ENCODE measurements at places on chromosomes 12 and 14. TPM values are rescaled to one million over a fixed set of nuclear protein-coding genes. Genes with fewer than 3 reads are reported as not detected.

MYF5 gene
- 49.8 TPM for polyA plus RNA-seq

TCHP gene
- 24.9 TPM for polyA plus RNA-seq

SDS gene
- not detected for polyA plus RNA-seq

TRHDE gene
- polyA plus RNA-seq = 0.64 TPM

- DNase-seq = no peak
Observed at GRCh38 chr14:65880507-65880906, 468.0 kb downstream of the FUT8 start.

DNA sequence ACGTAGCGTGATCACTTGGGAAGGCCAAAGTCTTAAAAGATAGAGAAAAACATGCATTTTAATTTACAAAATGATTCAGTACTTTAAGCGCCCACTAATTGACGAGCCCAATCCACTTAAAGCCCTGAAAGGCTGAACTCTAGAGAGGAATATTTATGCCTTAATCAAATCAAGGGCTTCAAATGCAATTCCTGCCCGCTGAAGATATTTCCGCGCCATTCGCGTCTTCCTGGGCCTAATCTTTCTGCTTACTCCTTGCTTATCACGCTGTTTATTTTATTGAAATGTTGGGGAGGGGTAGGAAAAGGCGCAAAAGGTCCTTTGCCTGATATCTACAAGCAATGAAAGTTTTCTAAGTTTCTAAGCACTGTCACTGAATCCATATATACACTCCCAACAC lies 4.0 kb downstream of the TBX3 start:
- DNase-seq = no peak

DNA sequence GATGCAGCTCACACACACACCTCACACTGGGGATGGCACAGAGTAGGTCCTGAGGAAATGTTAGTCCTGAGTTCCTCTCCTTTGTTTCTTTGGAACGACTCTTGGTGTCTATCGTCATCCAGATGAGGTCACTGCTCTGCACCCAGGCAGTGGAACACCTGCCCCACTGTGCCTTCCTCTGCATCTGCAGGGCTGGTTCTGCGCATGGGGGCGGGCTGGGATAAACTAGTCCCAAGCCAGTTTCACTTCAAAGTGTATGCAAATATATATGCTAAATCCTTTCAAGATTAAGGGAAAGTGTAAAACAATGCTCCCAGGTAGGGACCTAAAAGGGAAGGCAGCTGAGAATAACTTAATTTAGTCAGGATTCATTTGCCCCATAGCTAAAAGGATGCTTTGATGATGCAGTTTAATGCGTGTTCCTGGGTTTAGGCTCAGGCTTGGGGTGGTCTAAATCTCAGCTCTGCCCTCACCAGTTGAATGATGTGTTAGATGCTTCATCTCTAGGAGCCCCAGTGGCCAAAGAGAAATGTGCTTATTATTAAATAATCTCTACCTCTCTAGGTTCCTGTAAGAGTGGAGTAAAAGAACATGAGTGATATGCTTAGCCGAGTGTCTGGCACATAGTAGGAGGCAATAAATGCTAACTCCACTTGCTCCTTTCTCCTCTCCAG lies 47.1 kb upstream of the OVCH1 start:
- no peak for DNase-seq

GRCh38 chr12:108642899-108643654 lies 9.4 kb upstream of the SELPLG start:
- no peak for DNase-seq

DNA sequence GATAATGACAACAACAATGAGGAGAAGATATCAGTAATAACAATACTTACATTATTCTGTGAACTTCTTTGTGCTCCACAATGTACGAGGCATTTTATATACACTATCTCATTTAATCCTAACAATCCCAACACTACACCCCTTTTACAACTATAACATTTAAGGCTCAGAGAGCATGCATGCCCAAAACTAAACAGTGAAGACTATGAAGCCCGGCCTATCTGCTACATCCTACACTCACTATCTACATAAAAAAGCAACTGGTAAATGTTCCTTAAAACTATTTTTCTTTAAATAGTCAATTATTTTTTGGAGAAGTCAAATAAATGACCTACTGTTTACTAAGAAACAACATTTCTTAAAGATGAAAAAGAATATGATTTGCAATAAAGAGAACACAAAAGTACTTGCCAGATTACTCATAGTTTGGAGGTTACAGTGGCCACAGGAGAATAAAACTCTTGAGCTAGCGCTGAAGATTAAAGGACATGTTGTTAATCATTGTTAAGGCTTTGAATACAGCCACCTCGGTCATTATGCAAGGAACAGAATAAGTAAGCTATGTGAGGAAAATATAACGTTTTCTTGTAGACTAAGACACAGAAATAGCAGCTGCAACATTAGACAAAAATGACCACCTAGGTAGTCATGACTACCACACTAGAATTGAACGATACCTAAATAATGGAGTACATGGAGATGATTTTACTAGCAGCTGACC lies 56.7 kb downstream of the EPS8 start:
- no peak for DNase-seq

- DNase-seq = no peak
Observed at GRCh38 chr12:59056966-59057365, 136.7 kb upstream of the LRIG3 start.

DNA sequence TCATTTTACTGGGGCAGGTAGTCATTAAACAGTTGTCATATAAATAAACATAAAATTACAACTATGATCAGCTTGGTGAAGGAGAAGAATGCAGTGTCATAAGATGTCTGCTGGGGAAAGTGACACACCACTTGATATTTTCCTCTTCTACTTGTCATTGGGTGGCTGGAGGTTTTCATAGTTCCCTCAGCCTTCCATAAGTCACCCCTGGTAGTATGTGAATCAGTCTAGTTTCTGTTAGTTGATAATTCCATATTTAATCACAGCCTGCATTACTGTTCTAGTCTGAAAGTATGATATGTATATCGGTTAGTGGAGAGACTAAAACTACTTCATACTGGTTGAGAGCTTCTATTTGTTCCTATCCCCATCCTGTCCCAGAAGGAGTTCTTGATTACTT lies 38.2 kb downstream of the PLEKHA5 start:
- no peak for DNase-seq

GRCh38 chr12:13074396-13075117 lies 28.9 kb downstream of the GSG1 start:
- DNase-seq = no peak

- DNase-seq = no peak
Observed at GRCh38 chr12:127773520-127773919, 493.4 kb upstream of the TMEM132C start.

GRCh38 chr12:124828264-124829007 lies 35.2 kb downstream of the SCARB1 start:
- no peak for DNase-seq
